ENCODE measurements at places on chromosomes 3 and 15.

DNA sequence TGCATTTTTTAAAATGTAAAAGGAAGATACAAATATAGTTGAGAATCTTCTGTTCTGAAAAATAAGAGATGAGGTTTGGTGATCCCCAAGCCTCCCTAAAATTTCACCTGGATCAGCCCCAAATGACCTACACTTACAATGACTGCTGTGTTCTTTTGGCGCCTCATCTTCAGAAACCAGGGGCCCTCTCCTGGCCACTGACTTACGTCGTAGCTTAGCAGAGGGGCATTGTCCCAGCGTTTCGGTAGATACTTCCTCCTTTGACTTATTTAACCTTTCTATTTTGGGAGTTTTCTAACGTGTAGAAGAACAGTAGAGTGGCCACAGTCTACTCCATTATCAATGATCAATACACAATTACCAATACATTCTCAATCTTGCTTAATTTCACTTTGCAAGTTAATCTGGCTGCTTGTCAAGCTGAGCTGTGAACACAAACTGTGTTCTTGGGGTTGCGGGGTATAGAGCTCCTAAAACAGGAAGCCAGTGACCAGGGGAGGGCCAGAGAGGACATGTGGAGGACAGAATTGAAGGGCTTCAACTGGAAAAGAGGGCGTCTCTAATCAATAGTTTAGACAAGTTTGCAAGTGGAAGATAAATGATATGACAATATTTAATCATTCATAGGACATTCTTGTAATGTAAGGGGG, 419.5 kb downstream of the LPP start:
- no peak for DNase-seq

GRCh38 chr3:108322352-108322751, 26.0 kb downstream of the HHLA2 start:
- DNase-seq: no peak

DNA sequence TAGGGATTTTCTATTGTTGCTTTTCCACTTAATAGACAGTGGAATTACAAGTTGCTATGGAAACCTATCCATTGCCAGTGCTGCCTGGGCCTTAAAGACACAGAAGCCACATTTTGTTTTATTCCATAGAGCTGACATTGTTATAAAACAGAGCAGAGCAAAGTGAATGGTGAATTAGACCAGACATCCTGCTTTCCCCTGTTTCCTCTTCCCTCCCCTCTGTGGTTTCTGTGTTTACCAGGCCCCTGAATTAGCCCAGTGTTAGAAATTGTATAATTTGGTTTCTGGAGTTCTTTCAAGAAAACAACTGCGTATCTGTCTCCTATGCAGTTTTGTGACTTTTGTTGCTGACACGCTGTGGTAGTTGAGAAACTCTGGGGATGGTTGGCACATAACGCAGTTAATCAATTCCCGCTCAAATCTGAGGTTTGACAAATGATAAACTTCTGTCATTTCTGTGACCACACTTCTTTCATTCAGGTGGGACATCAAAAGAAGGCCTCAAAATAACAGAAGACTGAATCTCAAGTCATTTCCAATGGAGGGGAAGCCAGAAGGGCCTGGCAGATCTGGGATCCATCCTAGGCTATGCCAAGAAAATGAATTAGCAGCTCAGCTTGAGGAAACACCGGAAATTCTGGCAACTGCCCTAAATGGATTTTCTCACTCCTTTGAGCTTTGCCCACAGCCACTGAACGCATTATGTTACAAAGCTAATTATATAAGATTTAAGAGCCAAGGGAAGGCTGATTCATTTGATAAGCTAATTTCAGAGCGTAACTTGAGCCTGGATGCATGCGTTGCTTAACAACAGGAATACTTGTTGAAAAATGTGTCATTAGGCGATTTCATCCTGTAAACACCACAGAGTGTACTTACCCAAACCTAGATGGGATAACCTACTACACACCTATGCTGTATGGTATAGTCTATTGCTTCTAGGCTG, 46.9 kb downstream of the NR1D2 start:
- no peak for DNase-seq

- peak; percentile 81 for DNase-seq
Observed at GRCh38 chr3:10192953-10193691, 28.4 kb downstream of the IRAK2 start.

- DNase-seq: no peak
Observed at GRCh38 chr3:111534701-111535100, 7.3 kb upstream of the CD96 start.

All from RWPE2 (cell line).